ENCODE measurements at places on chromosomes 3 and 15.

DNA sequence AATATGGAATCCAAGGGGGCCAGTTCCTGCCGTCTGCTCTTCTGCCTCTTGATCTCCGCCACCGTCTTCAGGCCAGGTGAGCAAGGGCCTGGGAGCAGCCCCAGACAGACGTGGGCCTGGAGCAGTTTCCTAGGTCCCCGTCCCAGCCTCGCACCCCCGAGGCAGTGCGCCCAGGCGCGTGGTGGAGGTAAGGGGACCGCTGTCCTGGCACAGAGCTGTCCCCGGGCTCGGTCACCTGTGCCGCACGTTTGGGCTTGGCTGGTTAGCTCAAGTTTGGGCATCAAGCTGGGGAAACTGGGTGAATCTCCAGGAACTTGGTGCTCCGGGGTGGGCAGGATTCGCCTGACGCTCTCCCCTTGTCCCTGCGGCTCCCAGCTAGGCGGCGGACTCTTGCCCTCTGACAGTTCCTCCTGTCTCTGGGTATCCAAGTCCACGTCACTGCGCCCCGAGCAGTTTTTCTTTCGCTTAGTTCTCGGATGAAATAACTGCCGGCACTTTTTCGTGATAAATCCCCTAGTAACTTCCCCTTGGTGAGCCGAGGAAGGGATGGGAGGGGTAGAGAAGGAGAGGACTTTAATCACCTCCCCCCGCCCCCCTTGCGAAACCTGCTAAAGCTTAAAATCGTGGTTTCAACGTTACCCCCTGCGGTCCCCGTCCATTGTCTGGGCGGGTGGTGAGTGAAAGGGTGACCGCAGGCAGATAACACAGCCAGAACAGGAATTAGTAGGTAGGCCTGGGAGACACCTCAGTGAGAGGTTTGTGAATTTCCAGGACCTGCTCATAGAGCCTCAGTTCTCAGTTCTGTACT is 901 bp downstream of the ALCAM start:
- peak; percentile 89 for DNase-seq

- no peak for DNase-seq
Measured at GRCh38 chr3:64828276-64828675, 140.5 kb upstream of the ADAMTS9 start.

- DNase-seq, result no peak
Measured at GRCh38 chr3:111717601-111718000, 122.5 kb upstream of the ZBED2 start.

DNA sequence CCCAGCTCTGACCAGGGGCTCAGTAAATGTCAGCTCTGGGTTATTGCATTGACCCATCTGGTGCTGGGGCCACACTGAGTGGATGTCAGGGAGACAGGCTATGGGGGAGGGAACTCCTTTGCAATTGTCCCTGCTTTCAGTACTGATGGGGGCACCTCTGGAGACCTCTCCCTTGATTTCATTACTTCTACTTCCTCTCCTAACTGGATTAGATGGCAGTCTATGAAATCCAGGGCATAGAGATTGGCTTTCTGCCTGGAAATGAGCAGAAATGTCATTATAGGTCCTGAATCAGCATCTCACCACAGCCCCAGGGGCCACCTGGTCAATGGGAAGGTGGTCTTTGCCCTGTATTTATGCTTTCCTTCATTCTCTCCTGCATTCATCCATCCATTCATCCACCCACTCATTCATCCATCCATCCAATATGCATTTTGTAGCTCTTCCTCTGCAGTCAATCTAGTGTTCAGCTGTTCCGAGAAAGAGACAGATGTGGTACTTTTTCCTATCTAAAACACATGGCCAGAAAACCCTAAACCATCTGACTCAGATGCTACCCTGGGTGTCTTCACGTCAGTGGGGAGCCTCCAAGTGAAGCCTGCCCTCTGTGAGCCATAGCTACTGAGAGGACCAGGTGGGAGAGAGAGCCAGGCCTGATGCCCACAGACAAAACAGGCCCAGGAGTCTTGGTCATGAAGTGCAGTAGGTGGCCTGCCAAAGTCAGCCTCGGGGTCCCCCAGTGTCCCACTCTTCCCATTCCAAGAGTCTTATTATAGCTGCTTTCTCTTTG is 57.1 kb downstream of the CCDC33 start:
- DNase-seq, result no peak

GRCh38 chr3:125694761-125695294 is 99.5 kb upstream of the OSBPL11 start:
- DNase-seq, result no peak

DNA sequence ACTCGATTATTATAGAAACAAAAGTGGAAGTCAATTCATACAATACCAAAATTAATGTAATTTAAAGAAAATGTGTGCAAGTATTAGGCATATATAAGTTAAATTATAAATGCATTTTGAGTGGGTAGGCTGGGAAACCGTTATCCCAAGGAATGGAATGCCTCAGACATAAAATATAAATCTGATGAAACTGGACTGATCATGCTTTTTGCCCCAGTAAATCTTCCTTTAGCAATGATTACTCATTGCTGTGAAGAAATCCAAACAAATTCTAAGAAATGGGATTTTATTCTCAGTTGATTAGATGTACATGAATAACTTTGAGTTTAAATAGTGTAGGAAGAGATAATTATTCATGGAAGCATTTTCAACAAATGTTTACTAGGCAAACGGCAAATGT is 185.5 kb upstream of the KCNMB2 start:
- no peak for DNase-seq

DNA sequence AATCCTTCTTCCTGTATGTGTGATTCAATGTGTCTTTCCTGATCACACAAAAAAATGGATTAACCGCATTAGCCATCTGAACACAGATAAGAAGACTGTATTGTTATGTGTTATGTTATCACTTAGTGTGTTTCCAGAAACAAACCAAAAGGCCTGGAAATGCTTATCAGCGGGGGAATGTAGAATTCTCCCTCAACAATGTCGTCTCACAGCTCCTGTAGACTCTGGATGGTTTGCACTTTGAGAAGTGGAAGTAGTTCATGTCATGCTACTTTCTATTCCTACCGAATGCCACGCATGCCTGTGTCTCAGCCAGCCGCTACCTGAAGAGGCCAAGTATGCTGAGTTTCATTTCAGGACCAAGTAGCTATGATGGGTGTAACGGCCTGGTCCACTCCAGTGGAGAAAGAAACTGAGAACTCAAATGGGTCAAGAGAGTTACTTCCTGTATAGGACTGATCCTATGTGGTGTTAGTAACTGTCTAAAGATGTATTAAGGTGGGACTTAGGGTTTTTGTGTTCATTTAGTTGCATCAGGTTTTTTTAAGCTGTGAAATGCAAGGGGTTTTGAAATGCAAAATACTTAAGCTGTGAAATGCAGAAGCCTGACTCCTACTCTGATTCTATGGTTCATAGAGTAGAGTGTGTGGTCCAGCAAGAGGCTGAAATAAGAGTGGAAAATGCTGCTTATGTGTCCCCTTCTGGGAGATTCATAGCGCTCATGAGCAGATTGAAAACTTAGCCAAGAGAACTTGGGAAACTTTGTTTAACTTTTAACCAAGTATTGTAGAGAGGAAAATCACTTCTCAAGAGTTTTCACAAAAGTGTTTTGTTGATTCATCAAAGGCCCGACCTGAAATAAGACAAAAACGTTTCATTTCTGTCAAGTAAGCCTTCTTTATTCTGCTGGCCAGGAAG is 118.5 kb upstream of the LMOD3 start:
- no peak for DNase-seq

GRCh38 chr3:173869766-173870165 is 472.2 kb downstream of the NLGN1 start:
- no peak for DNase-seq

DNA sequence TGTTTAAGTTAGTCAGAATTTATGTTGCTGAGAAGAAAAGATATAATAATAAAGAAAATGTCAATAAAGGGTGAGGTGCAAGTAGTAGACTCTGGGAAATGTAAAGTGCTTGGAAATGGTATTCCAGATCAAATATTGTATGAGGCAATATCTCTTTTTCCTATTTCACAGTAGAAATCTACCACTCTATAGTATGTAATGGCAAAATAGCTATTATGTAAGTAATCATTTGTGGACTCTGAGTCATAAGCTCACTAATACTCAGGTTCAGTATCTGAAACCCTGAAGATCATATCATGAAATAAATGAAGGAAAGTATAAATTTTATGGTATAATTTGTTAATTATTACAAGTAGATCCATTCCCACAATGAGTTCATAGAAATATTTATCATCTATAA is 322.1 kb downstream of the PYDC2 start:
- DNase-seq, result no peak

- DNase-seq, result no peak
Measured at GRCh38 chr3:62237286-62237948, 135.9 kb downstream of the FEZF2 start.

Measured in SIG-M5 (cell line).